Cortex of kidney (tissue), 1 donor: ENCODE measurements at places on chromosomes 16 and 17.

DNA sequence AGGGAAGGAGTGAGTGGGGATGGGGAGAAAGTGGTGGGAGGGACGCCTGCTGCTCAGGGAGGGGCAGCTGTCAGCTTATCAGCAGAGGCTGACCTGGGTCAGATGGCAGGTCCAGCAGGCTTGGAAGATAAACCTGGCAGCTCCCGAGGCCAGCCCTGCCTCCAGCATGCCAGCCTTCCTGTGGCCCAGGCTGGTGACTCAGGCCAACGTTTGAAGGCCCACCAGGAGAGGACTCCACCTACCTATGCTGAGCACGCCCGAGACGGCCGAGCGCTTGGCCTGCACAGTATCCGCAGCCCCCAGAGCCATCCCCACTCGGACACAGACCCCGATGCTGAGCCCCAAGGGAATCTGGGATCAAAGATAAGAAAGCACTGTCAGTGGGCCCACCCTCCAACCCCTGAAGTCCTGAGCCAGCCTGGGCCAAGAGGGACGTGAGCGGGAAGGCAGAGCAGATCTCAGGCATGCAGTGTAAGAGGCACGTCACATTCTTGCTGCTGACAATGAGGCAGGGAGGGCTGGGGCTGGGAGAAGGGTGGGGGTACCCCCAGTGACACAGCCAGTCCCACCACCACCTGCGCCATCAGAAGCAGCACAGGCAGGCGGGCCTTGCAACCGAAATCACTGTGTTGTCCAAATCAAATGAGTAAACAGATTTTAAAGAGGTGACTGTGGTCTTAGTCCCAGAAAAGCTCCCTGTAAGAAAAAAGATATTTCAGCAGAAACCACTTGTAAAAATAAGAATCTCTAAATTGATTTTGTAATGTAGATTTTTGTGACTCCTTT lies 12.4 kb downstream of the SLC47A2 start:
- DNase-seq: no peak

DNA sequence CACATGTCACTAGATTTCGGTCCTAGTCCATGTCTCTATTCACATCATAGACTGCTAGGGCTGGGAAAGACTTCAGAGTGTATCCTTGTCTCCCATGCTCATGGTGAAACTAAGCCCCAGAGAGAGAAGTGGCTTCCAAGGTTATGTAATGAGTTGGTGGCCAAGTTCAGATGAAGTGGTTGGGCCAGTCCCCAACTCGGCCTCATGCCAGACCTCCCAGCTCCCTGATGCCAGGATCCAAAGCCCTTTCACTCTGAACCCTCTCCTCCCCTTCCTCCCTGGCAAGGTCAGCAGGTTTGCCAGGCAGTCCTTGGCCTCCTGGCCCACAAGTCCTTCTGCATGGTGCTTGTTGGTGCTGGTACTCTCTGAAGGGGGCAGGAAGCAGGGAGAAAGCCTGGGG lies 189.7 kb downstream of the AXIN2 start:
- no peak for DNase-seq

DNA sequence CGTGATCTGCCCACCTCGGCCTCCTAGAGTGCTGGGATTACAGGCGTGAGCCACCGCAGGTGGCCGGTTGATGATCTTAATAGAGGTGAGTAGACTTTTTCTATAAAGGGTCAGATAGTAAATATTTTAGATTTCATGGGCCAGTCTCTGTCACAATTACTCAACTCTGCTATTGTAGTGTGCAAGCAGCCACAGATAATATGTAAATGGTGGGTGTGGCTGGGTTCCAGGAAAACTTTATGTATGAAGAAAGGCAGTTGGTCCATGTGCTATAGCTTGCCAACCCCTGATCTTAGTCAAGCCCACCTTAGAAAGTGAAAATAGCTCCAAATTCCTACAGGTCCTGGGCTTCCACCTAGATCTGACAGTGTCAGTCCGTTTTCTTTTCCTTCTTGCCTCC lies 94.9 kb upstream of the PMFBP1 start:
- no peak for DNase-seq

GRCh38 chr16:2511128-2511800 lies 2.5 kb upstream of the ATP6V0C start:
- DNase-seq: no peak

GRCh38 chr17:30586818-30587595 lies 109.8 kb downstream of the GOSR1 start:
- no peak for DNase-seq

DNA sequence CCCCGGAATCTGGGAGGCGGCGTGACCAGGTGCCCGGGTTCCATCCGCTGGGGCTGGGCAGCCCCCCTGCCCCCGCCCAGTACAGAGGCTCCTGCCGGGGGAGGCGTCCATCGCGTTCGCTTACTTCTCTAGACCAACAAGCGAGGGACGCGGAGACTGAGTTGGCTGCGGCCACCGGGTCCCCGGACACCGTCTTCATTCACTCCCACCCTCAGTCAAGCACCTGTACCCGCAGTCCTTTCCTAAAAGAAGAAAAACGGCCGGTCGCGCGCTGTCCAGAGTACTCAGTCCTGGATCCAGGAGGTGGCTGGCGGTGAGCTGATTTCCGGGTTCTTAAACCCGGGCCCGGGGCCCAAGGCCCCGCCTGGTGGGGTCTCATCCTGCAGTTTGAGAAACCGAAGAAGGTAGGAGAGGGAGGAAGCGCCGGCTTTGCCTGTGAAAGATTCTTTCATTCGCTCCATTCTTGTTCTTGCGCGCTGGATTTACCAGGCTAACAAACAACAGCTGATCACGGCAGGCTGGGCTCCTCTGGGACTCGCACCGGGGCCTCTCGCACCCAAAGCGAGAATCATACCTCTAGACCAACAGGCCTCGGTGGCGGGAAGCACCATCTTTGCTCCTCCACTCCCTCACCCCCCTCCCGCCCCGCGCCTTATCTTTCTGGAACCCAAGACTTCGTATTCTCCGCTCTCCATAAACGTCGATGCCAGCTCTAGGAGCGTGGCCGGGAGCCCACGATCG lies 17.4 kb upstream of the OR1F1 start:
- DNase-seq: no peak
